ENCODE measurements at places on chromosomes 12 and 14. TPM values are rescaled to one million over a fixed set of nuclear protein-coding genes. Genes with fewer than 3 reads are reported as not detected.

GRCh38 chr12:117742721-117743120, 226.1 kb downstream of the KSR2 start:
- no peak for DNase-seq

- no peak for DNase-seq
These were observed 14.1 kb downstream of the SIVA1 start for GRCh38 chr14:104766863-104767633.

DNA sequence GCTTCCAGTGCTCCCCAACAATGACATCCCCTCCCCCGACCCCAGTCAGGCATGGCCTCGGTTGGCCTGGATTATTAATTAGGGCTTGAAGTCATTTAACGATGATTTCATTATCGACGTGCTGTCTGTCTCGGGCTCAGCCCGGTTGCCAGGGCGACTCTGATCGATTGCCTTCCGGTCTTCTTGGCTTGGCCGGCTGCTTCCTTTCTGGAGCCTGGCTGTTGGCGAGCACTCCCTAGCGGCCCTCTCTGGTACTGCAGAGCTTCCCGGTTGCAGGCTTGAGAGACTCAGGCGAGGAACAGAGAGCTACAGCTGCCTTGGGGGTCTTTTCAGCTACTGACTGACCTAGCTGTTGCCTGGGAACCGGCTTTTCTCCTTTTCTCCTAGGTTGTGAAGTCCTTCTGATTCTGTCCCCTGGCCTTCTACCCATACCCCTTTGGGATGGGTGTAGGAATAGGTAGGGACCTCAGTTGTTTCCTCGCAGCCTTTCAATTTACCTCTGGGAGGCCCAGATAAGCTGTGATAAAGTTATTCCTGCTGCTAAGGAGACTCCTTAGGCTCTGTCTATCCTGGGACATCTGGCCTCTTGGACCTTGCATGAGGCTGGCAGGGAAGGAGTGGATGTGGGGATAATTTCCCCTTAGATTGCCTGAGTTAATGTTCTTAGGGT, 5.5 kb upstream of the CISTR start:
- DNase-seq = no peak

- peak; percentile 16 for DNase-seq
These were observed 113.2 kb upstream of the FLRT2 start for GRCh38 chr14:85416771-85417170.

GRCh38 chr14:62673014-62673755, 372.1 kb downstream of the KCNH5 start:
- no peak for DNase-seq

Gene PLBD2
- polyA plus RNA-seq = 32.7 TPM
